A549 treated with ZK216348 at 1 μM for 4 hours (cell line): ENCODE measurements at places on chromosomes 13 and 19. TPM values are rescaled to one million over a fixed set of nuclear protein-coding genes. Genes with fewer than 3 reads are reported as not detected.

FAM83E gene
- total RNA-seq, result 0.34 to 0.72 TPM (median 0.42 TPM) in 4 of 5 replicates, not detected in the other

LGALS7B gene
- not detected in 5 replicates for total RNA-seq

ZNF813 gene
- 0.11 to 0.49 TPM (median 0.31 TPM) in 5 replicates for total RNA-seq

NR1H2 gene
- 55.3 to 88.6 TPM (median 84.3 TPM) in 5 replicates for total RNA-seq

MOB3A gene
- 9.7 to 16.0 TPM (median 12.5 TPM) in 5 replicates for total RNA-seq

LIG4 gene
- total RNA-seq, result 2.3 to 6.6 TPM (median 4.6 TPM) in 5 replicates

LHB gene
- total RNA-seq, result not detected in 5 replicates

CIRBP gene
- total RNA-seq, result 87.1 to 165 TPM (median 105 TPM) in 5 replicates

MARK4 gene
- total RNA-seq, result 5.5 to 8.6 TPM (median 7.4 TPM) in 5 replicates

KLK2 gene
- 0.27 TPM in 1 of 5 replicates, not detected in the others for total RNA-seq

ZNF524 gene
- 5.5 to 21.0 TPM (median 18.9 TPM) in 5 replicates for total RNA-seq

KLK13 gene
- total RNA-seq, result 0.31 to 0.38 TPM in 2 of 5 replicates, not detected in the others

HIPK4 gene
- total RNA-seq, result 0.20 to 0.42 TPM (median 0.32 TPM) in 5 replicates

NLRP7 gene
- 0.08 TPM in 1 of 5 replicates, not detected in the others for total RNA-seq

B3GNT3 gene
- total RNA-seq, result 3.4 to 5.4 TPM (median 4.5 TPM) in 5 replicates

GJB2 gene
- 0.53 to 0.84 TPM (median 0.77 TPM) in 5 replicates for total RNA-seq

NOVA2 gene
- total RNA-seq, result 0.21 to 0.38 TPM (median 0.29 TPM) in 5 replicates
